ENCODE measurements at places on chromosomes 13 and 19.

- no peak for DNase-seq
Observed at GRCh38 chr19:3262362-3262761, 37.9 kb downstream of the CELF5 start.

DNA sequence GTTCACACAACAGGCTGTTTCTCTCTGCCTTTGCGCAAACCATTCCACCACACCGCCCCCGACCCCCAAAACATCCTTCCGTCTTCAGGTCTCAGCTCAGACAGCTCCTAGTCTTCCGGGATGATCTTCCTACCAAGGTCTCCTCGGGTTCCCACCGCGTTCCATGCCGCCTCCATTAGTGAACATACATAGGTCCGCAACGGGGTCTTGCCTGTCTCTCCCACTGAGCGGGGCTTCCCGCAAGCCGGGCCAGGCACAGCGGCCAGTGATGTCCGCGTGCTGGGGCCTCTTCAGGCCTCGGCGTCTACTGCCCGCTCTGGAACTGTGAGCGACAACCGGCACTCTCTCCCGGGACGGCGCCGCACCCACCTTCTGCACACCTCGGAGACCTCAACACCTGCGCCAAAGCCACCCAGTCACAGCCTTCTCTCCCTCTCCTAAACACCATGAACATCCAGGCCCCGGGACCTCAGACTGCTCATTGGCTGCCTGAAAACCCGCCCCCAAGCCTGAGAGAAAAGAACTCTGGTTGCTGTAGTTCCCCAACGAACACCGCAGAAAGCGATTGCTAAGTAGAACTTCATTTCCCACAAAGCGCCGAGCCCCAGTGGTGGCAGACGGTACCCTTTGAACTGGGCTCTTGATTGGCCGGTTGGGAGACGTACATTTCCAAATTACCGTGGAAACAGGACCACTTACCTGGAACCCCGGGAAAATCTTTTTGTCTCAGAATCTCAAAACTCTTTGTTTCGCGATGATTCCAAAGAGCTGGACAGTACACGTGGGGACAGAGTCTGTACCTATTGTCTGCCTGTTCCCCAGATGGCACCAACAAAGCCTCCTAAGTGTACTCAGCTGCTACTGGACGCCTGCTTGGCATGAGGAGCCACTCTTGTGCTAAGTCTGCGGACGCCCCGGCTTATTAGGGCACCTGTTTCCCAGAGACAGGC is 9.5 kb downstream of the DYRK1B start:
- peak; percentile 97 for DNase-seq

GRCh38 chr13:91946498-91947070 is 548.2 kb downstream of the GPC5 start:
- DNase-seq, result no peak

- no peak for DNase-seq
Observed at GRCh38 chr13:30865123-30866049, 40.7 kb upstream of the MEDAG start.

- no peak for DNase-seq
Observed at GRCh38 chr19:31347828-31348392, 1.3 kb downstream of the TSHZ3 start.

- no peak for DNase-seq
Observed at GRCh38 chr13:44379885-44380284, 6.3 kb downstream of the SERP2 start.

- DNase-seq, result no peak
Observed at GRCh38 chr19:36547001-36547732, 19.1 kb upstream of the ZNF260 start.

- no peak for DNase-seq
Observed at GRCh38 chr13:98786023-98786422, 33.6 kb upstream of the SLC15A1 start.

DNA sequence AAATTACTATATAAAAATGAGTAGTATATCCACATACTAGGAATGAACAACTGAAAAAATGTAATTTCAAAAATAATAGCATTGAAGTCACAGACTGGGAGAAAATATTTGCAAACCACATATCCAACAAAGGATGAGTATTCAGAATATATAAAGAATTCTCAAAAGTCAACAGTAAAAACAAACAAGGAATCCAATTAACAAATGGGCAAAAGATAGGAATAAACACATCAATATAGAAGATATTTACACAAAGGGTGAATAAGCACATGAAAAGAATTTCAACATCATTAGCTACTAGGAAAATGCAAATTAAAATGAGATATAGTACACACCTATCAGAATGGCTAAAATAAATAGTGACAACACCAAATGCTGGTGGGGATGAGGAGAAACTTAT is 37.0 kb downstream of the MYCBP2 start:
- DNase-seq, result no peak

GRCh38 chr19:20664901-20665781 is 3.8 kb upstream of the ZNF626 start:
- no peak for DNase-seq

DNA sequence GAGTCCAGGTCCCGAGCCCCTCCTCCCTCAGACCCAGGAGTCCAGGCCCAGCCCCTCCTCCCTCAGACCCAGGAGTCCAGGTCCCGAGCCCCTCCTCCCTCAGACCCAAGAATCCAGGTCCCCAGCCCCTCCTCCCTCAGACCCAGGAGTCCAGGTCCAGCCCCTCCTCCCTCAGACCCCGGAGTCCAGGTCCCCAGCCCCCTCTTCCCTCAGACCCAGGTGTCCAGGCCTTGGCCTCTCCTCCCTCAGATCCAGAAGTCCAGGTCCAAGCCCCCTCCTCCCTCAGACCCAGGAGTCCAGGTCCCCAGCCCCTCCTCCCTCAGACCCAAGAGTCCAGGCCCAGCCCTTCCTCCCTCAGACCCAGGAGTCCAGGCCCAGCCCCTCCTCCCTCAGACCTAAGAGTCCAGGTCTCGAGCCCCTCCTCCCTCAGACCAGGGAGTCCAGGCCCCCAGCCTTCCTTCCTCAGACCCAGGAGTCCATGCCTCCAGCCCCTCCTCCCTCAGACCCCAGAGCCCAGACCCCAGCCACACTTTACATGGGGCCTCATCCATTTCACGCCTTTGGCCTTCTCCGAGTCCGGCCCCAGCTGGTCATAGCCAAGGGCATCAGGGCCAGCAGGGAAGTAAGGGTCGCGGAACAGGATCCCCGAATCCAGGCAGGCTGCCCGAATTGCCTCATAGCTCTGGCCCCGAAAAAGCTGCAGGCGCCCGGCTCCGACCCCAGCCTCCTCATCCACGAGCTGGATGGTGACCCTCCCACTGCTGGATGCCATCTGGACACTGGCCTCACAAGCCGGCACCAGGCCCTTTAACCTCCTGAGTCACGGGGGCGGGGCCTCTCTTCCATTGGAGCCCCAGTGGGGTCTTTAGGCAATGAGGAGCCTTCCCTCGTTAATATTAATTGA is 628 bp downstream of the CAPN12 start:
- DNase-seq, result no peak

- no peak for DNase-seq
Observed at GRCh38 chr19:58582985-58583384, 9.8 kb upstream of the MZF1 start.

DNA sequence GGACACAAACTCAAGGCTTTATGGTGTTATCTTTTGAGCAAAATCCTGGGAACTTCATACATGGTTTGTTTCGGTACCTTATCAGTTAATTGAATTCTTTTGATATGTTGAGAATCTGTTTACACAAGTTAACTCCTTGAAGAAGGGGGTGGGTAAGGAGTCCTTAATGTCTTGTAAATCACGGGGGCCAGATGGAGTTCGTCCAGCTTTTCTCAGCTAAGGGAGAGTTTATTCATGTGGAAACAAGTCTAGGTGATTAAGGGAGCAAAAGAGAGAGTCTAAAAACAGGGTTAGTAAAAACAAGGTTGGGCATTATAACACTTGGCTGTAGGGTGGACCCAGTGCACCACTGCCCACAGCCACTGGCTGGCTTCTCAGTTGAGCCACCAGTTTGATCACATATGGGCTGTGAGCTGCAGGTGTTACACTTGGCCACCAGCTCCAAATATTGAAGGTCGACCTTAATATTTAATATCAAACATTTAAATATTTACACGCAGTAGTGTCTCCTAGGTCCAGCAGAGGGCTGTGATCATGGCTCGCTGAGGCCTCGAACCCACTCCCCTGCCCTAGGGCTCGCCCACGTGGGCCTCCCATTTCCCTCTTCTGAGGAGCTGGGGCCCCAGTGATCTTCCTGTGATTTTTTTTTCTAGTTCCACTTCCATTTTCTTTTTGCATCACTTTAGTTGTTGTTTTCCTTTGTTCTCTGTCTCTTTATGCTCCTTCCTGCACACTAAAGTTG is 21.0 kb upstream of the ZNF43 start:
- no peak for DNase-seq

GRCh38 chr13:113897161-113897560 is 33.3 kb upstream of the GAS6 start:
- no peak for DNase-seq

- no peak for DNase-seq
Observed at GRCh38 chr13:100089465-100090032, 656 bp downstream of the PCCA start.

DNA sequence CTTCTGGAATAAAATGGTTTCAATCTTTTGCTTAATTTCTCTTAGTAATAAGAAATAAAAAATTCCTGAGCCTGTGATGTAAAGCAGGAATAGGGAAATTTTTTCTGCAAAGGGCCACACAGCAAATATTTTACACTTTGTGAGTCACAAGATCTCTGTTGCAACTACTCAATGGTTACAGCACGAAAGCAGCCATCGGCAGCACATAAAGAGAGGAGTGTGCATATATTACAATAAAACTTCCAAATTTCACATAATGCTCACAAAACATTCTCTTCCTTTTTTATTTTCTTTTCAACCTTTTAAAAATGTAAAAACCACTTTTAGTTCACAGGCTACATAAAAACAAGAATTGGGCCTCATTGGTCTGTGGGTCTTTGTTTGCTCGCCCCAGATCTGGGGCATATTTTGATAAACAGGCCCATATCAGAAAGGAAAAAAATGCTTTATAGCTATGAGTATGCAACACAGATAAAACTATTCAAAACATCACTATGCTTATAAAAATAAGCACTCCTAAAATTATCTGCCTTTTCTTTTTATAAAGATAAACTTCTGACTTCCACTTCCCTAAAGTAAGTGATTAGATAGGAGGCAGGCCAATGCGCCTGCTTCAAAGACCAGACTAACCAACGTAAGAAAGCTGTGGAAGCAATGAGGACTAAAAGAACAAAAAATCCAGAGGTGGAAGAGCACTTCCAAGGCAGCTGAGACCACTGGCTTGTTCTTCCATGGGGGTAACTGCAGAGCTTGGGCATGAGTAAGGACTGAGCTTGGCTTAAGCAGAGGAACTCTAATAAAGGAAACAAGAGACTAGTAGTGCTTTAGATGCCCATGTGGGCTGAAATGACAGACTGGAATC is 26.5 kb downstream of the MYCBP2 start:
- DNase-seq, result no peak

- DNase-seq, result no peak
Observed at GRCh38 chr19:18514800-18515682, 6.8 kb downstream of the ELL start.

DNA sequence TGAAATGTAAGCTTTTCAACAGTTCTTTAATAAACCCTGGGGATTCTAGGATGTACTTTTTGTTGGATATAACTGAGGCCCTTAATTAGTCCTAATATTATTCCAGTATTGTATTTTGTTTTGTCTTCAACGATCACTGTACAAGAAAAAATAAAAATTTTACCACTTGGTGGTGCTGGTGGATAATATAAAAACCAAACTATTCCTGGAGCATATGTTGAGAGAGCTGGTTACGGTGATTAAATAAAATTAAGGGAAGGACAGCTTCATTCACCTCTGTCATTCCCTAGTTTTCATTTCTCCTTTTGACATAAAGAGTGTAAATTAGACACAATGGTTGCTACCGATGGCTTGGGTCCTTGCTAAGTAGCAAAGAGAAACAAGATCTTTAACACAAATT is 598.6 kb upstream of the PCDH20 start:
- no peak for DNase-seq

DNA sequence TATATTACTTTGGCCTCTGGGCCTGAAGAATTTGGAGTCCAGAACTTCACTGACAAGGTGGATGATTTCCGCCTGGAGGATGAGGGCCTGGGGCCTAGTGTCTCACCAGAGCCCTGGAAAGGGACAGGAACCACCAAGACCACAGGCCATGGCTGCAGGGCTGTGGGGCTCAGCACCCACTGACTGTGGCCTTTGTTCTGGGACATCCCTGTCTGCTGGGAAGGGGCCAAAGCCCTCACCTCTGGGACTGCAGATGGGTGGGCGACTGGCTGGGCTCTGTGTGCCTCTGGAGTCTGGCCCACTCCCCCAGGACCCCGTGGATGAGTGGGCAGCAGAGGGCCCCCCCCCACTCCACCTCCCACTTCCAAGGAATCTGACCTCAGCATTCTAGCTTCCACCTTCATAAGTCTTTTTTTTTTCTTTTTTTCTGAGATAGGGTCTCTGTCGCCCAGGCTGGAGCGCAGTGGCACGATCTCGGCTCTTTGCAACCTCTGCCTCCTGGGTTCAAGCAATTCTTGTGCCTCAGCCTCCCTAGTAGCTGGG is 20.3 kb downstream of the CHST8 start:
- no peak for DNase-seq

- no peak for DNase-seq
Observed at GRCh38 chr19:16435238-16435917, 36.4 kb downstream of the EPS15L1 start.

- DNase-seq, result no peak
Observed at GRCh38 chr13:63409791-63410351, 1994.2 kb upstream of the PCDH20 start.

DNA sequence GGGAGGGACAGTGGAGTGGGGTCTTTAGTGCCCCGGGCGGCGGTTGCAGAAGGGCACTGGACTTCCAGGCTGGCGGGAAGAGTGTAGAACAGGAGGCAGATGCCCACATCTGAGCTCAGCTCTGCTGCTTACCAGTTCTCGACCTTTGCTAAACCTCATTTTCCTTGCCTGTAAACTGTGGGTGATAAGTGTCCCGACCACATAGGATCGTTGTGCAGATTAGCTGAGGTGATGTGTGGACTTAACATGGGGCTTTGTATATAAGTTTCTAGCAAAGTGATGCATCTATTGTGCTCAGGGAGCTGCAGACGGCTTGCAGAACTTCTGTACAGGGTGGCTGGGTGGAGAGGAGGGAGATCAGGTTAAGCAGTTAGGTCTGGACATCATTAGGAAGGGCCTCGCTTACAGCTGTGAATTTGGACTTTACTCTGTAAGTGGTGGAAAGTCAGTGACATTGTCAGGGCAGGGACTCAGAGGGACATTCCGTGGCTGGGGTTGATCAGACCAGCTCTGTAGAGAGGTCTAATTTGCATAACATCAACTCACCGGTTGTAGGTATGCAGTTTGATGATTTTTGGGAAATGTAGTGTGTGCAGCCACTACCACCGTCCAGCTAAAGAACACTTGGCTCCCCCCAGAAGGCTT is 70.0 kb downstream of the SPATA13 start:
- DNase-seq, result no peak
